ENCODE measurements at places on chromosomes 1 and 21.
A peak's percentile ranks its signal among the peaks of the same experiment; 100 is the strongest.

- no peak for DNase-seq
Observed at GRCh38 chr1:7351649-7352048, 419.4 kb upstream of the VAMP3 start.

DNA sequence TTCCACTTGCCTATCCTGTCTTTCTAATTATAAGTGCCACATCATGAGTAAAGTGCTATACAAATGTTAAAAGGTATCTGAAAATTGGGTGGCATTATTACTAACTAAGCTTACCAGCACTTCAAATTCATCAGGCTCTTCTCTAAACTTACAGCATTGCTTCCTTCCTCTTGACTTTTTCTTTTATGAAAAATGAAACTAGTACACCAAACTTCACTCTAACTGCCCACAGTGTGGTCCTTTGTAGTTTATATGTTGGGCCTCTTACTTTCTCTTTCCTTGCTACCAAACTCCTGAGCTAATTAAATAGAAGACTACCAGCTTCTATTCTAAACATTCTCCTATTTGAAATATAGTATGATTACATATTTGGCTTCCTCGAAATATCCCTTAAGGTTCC is 81.8 kb downstream of the NOTCH2 start:
- DNase-seq, result peak; percentile 85

DNA sequence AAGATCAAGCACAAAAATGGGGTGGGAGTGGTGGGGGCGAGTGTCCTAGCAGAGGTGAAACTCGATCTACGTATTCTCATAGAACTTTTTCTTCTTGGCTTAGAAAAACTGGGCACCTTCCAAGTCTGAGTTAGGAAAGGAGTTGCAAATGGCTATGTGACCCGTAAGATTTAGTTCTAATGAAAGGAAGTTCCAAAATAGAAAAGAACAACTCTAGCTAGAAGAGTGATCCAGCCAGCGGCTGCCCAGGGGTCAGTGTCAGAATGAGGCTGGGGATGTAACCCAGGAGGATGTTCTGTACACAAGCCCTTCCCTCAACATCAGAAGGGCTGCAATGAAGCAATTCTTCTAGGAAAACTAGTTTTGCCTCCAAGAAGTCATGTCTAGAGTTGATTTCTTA is 5.2 kb downstream of the MTARC1 start:
- DNase-seq, result no peak

DNA sequence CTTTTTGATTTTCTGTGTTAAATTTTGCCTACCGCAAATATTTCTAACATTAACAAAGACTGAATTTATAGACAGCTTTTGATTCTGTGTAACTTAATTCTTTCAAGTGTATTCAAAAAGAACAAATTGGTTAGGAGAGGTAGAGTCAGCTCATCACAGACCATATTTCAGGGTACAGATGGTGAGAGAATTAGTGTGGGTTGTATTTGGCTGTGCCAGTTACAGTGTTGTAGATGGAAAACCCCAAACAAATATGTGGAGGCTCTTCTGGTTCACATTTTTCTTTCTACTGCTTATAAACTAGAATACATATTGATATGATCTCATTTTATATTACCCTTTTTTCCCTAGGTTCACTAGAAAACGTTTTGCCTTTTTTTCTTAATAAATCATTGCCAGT is 11.1 kb downstream of the RCAN3 start:
- no peak for DNase-seq

DNA sequence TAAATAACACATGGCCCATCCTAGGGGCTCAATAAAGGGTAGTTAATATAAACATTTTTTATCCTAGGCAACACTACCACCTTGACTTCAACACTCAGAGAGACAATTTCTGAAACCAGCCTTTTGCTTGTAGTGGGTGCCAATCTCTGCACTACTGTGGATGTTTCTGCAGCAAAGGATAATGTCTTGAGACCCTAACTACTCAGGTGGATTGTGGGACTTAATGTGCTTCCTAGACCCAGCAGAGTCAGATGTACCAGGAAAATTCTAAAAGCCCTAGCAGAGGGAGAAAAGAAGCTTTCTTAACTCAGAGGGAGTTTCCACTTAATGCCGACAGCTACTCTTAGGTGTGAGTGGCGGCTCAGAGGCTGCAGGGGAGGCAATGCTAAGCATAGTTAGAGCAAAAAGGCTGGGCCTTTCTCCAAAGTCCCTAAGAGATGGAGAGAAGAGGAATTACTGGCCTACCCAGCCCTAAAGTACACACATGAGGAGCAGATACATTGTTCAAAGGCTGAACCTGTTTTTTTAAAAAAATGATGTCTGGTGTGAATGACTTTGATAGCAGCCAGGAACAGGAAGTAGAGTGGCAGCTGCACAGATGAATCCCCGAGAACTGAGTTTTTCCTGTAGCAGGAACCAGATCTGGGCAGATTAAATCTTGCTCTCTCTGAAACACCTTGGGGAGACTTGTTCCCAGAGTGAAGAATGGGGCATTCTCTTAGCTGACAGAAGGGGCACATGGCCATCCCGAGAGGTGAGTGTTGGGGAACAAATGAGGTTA is 33.5 kb upstream of the ABCD3 start:
- DNase-seq, result no peak

DNA sequence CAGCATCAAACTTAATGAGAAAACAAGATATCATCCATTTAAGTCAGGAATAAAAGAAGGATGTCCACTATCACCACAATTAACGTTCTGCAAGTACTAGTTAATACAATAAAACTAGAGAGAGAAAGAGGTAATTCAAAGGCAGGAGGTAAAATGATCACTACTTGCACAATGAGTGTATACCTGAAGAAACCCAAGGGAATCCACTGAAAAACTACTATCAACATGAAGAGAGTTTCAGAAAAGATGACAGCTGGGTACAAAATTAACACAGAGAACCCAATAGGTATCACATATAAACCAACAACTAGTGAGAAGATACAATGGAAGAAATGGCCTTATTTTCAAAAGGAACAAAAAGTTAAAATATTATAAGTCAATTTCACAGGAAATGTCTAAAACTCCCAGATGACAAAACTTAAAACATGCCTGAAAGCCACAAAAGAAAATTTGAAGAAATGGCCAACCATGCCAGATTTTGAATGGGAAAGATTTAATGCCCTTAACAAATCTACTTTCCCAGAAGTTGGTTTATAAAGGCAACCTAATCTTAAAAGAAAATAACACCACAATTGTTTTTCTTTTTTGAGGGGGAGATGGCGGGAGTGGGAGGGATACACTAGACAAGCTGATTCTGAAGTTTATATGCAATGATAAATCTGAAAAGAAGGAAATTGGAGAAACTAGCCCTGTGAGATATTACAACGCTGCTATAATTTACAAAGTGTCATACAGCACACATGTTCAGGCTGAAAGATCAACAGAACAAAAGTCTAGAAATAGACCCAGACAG is 17.8 kb downstream of the VPS26C start:
- DNase-seq, result no peak

- no peak for DNase-seq
Observed at GRCh38 chr1:168281603-168282325, 1.1 kb downstream of the TBX19 start.

DNA sequence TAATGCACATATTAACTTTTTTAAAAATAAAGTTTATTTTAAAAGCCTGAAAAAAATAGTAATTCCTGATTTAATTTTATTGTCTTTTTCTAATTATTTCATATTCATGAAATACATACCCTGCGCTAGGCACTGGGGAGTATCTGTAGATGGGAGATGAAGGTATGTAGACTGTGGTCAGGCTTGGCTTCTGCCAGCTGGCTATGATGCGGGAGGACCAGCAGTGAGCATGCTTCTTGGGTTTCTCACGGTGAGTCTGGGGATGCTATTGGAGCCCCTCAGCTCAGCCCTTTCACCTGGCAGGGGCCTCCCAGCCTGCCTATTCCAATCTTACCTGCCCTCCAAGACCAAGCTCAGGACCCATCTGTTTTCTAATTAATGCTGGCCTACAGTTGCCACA is 138.4 kb downstream of the NOS1AP start:
- DNase-seq, result no peak

DNA sequence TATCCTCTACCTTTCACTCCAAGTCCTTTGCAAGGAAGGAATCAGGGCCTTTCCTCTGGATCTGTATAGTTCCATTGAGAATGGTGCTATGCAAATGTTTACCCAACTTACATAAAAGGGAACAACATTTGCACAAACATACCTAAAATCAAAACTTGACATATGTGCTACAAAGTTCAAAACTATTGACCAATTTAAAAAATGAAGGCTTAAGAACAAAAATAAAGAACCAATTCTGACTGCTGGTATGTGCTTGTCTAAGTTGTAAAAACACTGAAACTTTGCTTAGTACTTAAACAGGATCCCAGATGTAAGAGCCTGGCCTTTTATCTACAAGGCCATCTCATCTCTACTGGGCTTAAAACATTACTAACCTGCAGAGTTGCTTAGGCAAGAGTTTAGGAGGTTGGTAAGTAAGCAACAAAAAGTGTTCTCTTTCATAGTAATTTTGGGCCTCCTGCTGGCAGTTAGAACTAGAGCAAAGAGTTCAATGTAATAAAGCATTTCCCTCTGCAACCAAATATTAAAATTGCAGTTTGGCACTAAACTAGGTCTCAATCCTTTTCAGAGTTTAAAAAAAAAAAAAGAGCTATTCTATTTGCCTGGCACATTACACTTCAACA is 2.0 kb downstream of the SCMH1 start:
- DNase-seq, result peak; percentile 9

DNA sequence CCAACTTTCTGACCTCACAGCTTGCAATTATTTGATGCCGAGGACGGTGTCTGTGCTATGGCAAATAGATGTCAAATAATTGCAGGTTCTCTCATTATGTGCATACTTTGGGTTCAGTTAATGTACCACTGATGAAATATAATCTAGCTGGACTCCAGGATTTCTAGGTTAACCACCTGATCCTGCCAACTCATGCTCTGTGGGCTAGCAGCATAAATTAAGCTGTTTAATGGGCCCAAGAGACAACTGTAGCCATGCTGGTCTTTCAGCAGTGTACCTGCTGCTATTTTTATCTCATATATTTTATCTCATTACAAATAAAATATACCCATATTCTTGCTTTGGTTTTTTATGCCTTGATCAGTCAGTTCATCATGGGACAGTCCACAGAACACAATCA is 43.3 kb upstream of the HP1BP3 start:
- DNase-seq, result no peak
